Thyroid gland (tissue), 4 donors: ENCODE measurements at places on chromosomes 3 and 15.

- no peak for DNase-seq
Observed at GRCh38 chr3:47120138-47120537, 43.8 kb downstream of the SETD2 start.

DNA sequence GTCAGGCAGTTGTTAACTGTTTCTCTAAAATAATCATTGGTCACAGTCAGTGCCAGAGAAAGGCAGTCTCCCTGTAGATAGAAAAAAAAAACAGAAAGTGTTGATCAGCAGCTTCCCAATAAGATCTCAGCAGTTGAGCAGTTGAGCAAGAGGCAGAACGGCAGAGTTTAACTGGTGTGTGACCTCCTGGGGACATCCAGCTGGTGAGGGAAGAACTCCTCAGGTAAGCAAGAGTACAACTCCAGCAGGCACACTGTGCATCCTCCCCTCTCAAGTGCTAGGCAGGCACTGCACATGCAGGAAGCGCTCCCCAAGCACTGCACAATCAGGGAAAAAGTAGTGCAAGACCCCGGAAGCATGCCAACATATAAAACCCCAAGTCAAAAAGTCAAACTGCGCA is 1287.2 kb downstream of the NSUN3 start:
- DNase-seq, result peak; percentile 43

DNA sequence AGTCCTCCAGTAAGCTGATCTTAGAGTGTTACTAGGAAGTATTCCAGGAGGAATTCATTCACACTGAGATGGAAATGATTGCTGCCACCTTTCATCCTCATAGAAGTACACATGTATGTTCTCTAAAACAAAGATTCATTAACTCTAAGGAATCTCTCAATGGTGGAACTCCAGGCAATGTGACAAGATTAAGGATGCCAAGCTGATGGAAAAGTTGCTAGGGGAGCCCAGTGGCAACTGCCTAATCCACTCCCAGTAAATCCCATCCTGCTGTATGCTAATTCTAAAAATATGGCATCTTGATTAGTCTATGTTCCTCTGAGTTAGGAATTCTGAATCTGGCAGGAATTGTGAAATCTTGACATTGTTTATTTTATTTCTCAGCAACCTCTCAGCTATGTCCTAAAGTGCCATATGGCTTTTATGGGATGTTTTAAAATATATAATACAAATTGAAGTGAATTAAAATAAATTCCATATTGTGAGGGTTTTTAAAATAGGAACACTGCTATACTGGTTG is 210.0 kb upstream of the TRIM42 start:
- no peak for DNase-seq

GRCh38 chr3:124034844-124035152 is 42.9 kb upstream of the ROPN1 start:
- no peak for DNase-seq

DNA sequence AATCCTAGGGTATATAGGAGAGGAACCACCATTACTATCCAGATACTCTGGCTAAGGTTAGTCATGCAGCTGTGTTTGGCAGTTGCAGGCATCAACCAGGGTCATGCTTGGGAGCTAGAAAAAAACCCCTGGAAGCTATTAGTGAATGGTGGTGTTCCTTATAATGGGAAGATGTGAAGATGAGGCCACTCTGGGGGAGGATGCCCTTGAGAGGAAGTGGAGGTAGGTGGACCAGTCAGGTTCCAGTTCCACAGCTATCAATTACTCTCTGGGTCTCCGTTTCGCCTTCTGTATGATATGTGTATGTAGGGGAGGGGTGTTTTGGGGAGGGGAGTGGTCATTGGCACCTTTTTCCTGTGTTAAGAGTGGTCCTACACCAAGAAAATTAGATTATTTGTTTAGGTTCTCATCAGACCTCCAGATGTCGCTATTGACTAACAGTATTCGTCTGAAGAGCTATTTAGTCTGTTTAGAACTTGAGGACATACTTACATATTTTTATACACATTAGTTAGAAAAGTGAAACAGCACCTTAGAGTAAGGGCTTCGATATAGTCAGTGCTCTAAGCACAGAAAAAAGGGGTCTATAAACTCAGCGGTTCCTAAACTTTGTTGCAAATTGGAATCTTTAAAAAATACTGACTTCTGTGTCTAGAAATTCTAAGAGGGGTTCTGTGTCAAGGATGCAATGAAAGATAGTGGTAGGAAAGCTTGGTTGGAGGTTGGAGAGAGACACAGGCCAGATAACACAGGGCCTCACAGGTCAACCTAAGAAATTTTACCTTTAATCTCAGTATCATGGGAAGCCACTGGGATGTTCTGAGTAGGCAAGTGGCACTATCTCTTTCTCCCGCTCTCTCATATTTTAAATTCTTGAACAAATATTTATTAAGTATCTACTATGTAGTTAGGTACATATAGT is 9.1 kb upstream of the HPS3 start:
- no peak for DNase-seq
